ENCODE measurements at places on chromosomes 6 and 20.

GRCh38 chr6:105209950-105210706 is 30.3 kb upstream of the POPDC3 start:
- DNase-seq: no peak

- no peak for DNase-seq
These were observed 85.6 kb upstream of the CARMIL1 start for GRCh38 chr6:25193460-25194171.

DNA sequence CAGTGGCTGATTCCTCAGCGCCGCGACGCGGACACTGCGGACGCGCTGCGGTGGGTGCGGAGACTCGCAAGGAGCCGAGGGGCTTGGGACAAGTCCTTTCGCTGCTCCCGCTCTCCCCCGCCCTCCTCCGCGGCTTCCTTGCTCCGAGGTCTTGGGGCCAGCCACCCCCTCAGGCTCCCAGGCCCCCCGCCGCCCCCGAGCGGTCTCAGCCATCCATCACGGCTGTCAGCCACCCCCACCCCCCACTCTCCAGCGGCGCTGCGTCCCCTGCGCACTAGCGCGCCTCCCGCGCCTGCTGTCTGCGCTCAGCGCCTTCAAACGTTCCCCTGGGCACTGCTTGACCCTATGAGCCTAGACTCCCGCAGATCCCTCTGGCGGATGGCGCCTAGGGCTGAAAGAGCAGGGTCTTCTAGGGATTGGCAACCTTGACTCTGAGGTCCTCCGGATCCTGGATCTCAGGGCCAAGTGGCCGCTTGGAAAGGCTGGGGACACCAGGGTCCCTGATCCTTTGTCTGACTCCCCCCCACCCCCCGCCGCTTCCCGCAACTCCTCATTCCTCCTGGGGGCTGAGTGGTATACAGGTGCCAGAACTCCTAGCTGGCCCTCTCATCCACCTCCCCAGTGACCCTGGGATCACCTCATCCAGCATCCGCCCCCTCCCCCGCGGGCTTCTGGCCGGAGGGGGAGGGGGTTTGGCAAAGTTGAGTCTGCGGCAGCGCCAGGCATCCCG is 1.4 kb downstream of the SLC12A5 start:
- DNase-seq: no peak

GRCh38 chr6:147040121-147040910 is 163.9 kb upstream of the STXBP5 start:
- no peak for DNase-seq

- no peak for DNase-seq
These were observed 49.6 kb upstream of the SLC22A1 start for GRCh38 chr6:160071805-160072690.

GRCh38 chr20:50762435-50763220 is 31.2 kb downstream of the PARD6B start:
- no peak for DNase-seq

GRCh38 chr6:113381959-113382358 is 475.2 kb upstream of the MARCKS start:
- DNase-seq: no peak

DNA sequence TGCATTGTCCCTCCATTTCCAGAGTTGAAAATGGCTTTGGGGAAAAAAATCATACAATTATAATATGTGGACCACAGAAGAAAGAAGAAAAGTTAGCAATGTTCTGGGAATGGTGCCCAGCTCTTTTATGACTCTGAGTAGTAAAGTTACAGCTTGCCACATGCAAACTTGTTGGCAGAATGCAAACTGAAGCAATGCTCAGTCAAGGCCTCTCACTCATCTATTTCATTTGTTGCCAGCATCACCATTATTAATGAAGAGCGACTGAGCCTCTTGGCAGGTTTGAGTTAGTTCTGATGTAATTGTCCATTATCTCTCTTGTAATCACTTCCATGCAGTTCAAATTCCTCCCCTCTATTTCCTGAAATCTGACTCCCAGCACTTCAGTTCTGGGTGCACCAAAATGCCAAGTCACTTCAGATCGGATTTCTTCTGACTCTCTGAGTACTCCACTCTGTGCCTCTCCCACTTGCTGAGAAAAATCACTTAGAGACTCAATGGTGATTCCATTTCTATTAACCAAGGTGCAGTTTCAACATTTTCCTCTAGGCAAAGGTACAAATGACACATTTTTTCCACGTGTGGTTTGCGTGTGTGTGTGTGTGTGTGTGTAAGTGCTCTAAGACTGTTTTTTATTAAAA is 154.4 kb upstream of the STMND1 start:
- no peak for DNase-seq

DNA sequence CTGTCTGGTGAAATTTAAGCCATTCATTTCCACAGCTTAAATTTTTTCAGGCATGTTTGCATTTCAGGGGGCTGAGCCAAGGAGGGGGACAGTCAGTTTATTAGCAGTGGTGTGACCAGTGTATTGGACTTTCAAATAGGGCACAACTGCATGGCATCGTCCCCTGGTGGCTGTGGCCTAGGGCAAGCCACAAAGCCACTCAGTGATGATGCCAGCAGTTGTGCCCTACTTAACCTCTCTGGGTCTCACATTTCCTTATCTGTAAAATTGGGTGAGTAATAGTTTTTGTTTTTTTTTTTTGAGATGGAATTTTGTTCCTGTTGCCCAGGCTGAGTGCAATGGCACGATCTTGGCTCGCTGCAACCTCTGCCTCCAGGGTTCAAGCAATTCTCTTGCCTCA is 48.0 kb downstream of the CDC5L start:
- DNase-seq: no peak

- no peak for DNase-seq
These were observed 120.8 kb upstream of the BCLAF1 start for GRCh38 chr6:136410201-136411024.

GRCh38 chr6:43838276-43839036 is 68.4 kb downstream of the VEGFA start:
- DNase-seq: no peak

GRCh38 chr6:100404051-100404450 is 60.7 kb downstream of the SIM1 start:
- no peak for DNase-seq

DNA sequence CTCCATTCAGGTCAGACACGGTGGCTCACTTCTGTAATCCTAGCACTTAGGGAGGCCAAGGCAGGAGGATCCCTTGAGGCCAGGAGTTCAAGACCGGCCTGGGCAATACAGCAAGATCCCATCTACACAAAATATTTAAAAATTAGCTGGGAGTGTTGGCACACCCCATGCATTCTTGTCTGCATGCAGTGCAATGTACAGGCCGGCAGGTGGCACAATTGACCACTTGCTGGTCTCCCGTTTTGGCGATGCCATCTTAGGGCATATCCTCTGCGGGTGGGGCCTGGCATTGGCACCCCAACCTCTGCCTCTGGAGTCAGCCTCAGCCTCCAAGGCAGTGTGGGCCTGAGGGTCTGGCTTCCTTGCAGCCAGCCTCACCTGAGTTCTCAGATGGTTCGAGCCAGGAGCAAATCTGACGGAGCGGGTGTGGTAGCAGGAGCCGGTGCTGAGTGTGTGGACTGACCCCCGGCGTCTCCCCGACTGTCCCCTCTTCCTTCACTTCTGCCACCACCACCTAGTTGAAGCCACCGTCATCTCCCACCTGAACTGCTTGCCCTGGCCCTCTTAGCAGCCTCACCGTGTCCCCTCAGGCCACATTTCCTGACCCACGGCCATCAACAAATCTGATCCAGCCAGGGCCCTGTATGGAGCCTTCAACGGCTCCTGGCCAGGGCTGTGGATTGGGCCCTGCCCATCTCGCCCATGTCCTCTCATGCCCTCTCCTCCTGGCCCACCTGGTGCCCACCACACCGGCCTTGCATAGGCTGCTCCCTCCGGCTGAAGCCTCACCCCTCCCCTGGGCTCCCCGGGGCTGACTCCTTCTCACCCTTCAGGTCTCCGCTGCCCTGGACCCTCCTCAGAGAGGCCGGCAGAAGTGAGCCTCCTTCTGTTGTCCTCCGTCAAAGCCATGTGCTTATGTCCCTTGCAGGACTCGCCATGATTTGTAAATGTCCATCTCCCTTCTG is 44.0 kb downstream of the EFCAB8 start:
- peak; percentile 48 for DNase-seq

- no peak for DNase-seq
These were observed 25.0 kb downstream of the GDAP1L1 start for GRCh38 chr20:44271915-44272663.

GRCh38 chr6:119096721-119097565 is 18.5 kb upstream of the FAM184A start:
- DNase-seq: no peak
